Glutamatergic neuron (in vitro differentiated cells): ENCODE measurements at places on chromosomes 7 and 10. TPM values are rescaled to one million over a fixed set of nuclear protein-coding genes. Genes with fewer than 3 reads are reported as not detected.

- no peaks in the 10 kb centered on the region for H3K36me3 ChIP-seq
- DNase-seq: no peak
- peaks cover 9% of the 10 kb centered on the region for H3K27me3 ChIP-seq
- H3K4me3 ChIP-seq: peak overlapping the region; percentile 66
- H3K4me1 ChIP-seq: peaks cover 16% of the 10 kb centered on the region
These were observed 1.5 kb downstream of the KCP start for GRCh38 chr7:128908750-128909624.

GRCh38 chr10:49089557-49090188, 25.6 kb downstream of the VSTM4 start:
- H3K4me1 ChIP-seq: no peaks in the 10 kb centered on the region
- no peak for DNase-seq
- H3K4me3 ChIP-seq: no peak overlapping the region
- no peaks in the 10 kb centered on the region for H3K27me3 ChIP-seq

- DNase-seq: no peak
- no peak overlapping the region for H3K4me3 ChIP-seq
- H3K27ac ChIP-seq: no peak overlapping the region
- H3K36me3 ChIP-seq: no peaks in the 10 kb centered on the region
These were observed 2.8 kb downstream of the ZNF248 start for GRCh38 chr10:37854626-37855025.

The GPR158 gene
- total RNA-seq: 2.6 TPM

GRCh38 chr7:105238198-105238765, 150.4 kb downstream of the SRPK2 start:
- no peaks in the 10 kb centered on the region for H3K27me3 ChIP-seq
- H3K4me3 ChIP-seq: peak overlapping the region; percentile 51
- DNase-seq: no peak
- H3K36me3 ChIP-seq: no peaks in the 10 kb centered on the region

The PAX2 gene
- not detected for total RNA-seq

GRCh38 chr7:83941300-83941699, 253.3 kb downstream of the SEMA3A start:
- DNase-seq: no peak
- H3K36me3 ChIP-seq: no peaks in the 10 kb centered on the region
- H3K4me1 ChIP-seq: no peaks in the 10 kb centered on the region
- H3K4me3 ChIP-seq: no peak overlapping the region
- no peak overlapping the region for H3K27ac ChIP-seq
- H3K27me3 ChIP-seq: no peaks in the 10 kb centered on the region

- DNase-seq: no peak
- peaks cover 4% of the 10 kb centered on the region for H3K4me1 ChIP-seq
- H3K36me3 ChIP-seq: no peaks in the 10 kb centered on the region
These were observed 774.5 kb upstream of the COBL start for GRCh38 chr7:52091101-52091500.

- H3K36me3 ChIP-seq: peaks cover 6% of the 10 kb centered on the region
- H3K4me3 ChIP-seq: no peak overlapping the region
- H3K27ac ChIP-seq: no peak overlapping the region
- DNase-seq: no peak
- H3K27me3 ChIP-seq: peaks cover 2% of the 10 kb centered on the region
- H3K4me1 ChIP-seq: no peaks in the 10 kb centered on the region
These were observed 18.1 kb downstream of the OPTN start for GRCh38 chr10:13117841-13118783.

DNA sequence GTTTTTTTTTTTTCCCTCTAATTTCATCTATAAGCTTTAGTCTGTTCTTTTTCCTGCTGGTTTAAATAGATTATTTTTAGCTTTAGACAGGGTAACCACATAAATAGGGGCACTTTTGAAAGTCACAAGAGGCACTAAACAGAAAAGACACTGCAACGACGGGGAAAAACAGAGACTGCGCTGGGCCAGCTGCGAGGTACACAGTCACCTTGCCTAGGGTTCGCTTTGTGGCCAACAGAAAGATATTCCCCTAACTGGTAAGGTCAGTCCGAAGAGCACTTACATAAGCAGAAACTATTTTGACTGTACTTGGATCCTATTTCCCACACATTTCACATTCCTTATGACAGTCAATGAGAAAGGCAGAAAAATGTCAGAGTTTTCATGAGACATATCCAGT, 175.6 kb upstream of the PHF14 start:
- no peak overlapping the region for H3K4me3 ChIP-seq
- no peak for DNase-seq
- no peaks in the 10 kb centered on the region for H3K36me3 ChIP-seq
- no peaks in the 10 kb centered on the region for H3K27me3 ChIP-seq

The ADRB1 gene
- total RNA-seq: not detected

DNA sequence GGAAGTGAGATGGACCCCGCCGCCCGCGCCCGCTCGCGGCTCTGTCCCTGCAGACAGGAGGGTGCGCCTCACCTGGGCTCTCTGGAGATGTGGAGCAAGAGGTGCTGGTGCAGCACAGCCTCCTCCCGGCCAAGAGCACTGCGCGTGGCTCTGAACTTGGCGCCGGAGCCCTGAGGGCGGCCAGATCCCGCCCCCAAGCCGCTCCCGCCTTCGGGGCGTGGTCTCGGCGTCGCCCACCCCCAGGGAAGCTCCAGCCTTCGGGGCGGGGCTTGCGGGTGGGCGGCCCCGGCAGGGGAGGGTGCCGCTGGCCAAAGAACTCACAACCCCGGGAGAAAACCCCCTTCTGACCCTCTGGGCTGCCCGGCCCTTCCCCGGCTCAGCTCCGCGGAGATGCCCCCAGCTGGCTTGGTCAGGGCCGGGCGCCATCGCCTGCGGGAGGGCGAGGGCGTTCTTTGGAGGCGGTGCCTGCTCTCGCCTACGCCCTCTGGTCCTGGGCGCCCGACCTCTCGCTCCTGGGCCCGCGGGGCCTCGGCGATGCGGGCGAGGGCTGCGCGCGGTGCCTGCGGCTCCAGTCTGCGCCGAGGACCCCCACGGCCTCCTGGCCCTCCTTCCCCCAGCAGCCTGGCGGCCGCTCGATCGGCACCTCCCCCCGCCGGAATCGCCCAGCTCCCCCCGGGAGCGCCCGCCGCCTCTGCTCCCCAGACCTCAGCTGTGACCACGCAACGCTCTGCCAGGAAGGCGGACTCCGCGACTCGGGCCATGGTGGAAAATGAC, at the start of gene ZNF488:
ZNF488 (minus strand) TSS at position 146 of the 774 bp plus-strand sequence. CDS start 15,464 bp downstream, outside the sequence.
- H3K4me1 ChIP-seq: peaks cover 14% of the 10 kb centered on the region
- peaks cover 11% of the 10 kb centered on the region for H3K27me3 ChIP-seq
- H3K27ac ChIP-seq: peak within 1 kb of the TSS; percentile 90
- peak; percentile 88 for DNase-seq

The HOXA1 gene
- total RNA-seq: not detected

GRCh38 chr10:112239347-112239746, 43.9 kb upstream of the TECTB start:
- H3K4me3 ChIP-seq: no peak overlapping the region
- H3K27ac ChIP-seq: no peak overlapping the region
- no peaks in the 10 kb centered on the region for H3K4me1 ChIP-seq
- DNase-seq: no peak
- peaks cover 1% of the 10 kb centered on the region for H3K27me3 ChIP-seq

DNA sequence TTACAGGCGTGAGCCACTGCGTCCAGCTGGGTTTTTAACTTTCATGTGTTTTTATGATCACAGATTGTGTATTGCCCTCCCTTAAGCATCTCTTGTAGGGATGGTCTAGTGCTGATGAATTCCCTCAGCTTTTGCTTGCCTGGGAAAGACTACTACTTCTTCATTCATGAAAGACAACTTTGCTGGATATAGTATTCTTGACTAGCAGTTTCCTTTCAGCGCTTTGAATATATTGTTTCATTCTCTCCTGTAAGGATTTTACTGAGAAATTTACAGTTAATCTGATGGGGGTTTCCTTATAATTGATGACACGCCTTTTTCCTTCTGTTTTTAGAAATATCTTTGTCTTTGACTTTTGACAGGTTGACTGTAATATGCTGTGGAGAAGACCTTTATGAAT, 33.2 kb downstream of the STK31 start:
- DNase-seq: no peak
- H3K27me3 ChIP-seq: peaks cover 1% of the 10 kb centered on the region
- no peak overlapping the region for H3K4me3 ChIP-seq
- peaks cover 18% of the 10 kb centered on the region for H3K36me3 ChIP-seq

The DTX2 gene
- total RNA-seq: 23.3 TPM

The PLXNA4 gene
- total RNA-seq: 16.2 TPM

The BBS9 gene
- 21.1 TPM for total RNA-seq

The IFIT1 gene
- total RNA-seq: not detected

- no peaks in the 10 kb centered on the region for H3K36me3 ChIP-seq
- peaks cover 8% of the 10 kb centered on the region for H3K27me3 ChIP-seq
- H3K4me1 ChIP-seq: peaks cover 6% of the 10 kb centered on the region
- no peak overlapping the region for H3K27ac ChIP-seq
- no peak overlapping the region for H3K4me3 ChIP-seq
These were observed 46.2 kb upstream of the GDF10 start for GRCh38 chr10:47253651-47254375.

DNA sequence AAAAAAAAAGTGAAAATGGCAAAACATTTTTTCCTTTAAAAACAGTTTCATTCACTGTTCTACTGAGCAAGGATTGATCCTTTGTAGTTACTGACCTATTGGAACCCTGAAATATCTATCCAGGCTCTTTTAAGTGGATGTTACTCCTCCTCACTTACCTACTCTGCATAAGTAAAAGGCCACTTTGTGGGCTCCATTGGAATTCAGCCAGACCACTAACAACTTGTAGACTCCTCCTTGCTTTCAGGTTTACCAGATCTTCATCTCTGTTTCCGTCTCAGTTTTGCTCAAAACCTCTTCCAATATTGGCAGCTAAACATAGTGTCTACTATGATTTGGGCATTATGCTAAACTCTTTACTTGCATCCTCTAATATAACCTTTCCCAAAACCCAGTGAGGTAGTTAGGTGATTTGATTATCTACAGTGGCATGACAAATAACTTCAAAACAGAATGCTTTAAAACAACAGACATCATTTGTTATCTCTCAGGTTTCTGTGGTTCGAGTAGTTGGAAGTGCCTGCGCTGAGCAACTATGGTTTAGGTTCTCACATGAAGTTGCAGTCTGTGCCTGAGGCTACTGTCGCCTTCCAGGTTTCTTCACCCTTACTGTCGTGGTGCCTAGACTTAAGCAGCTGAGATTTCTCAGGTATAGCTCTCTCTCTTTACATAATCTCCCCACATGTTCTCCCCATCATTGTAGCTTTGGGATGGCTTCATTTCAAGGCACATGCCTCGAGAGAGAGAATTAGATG, 698.2 kb downstream of the REEP3 start:
- no peaks in the 10 kb centered on the region for H3K4me1 ChIP-seq
- H3K27me3 ChIP-seq: no peaks in the 10 kb centered on the region
- H3K36me3 ChIP-seq: peaks cover 12% of the 10 kb centered on the region
- H3K4me3 ChIP-seq: no peak overlapping the region
- H3K27ac ChIP-seq: no peak overlapping the region
- no peak for DNase-seq

The LFNG gene
- total RNA-seq: 75.5 TPM

The TFR2 gene
- 5.1 TPM for total RNA-seq

The GNA12 gene
- total RNA-seq: 66.2 TPM

The ZSCAN25 gene
- 26.6 TPM for total RNA-seq

- H3K27ac ChIP-seq: no peak overlapping the region
- no peak overlapping the region for H3K4me3 ChIP-seq
- peaks cover 6% of the 10 kb centered on the region for H3K4me1 ChIP-seq
- DNase-seq: no peak
These were observed 37.3 kb downstream of the VIPR2 start for GRCh38 chr7:159107161-159107892.

The TRIM24 gene
- total RNA-seq: 85.6 TPM

DNA sequence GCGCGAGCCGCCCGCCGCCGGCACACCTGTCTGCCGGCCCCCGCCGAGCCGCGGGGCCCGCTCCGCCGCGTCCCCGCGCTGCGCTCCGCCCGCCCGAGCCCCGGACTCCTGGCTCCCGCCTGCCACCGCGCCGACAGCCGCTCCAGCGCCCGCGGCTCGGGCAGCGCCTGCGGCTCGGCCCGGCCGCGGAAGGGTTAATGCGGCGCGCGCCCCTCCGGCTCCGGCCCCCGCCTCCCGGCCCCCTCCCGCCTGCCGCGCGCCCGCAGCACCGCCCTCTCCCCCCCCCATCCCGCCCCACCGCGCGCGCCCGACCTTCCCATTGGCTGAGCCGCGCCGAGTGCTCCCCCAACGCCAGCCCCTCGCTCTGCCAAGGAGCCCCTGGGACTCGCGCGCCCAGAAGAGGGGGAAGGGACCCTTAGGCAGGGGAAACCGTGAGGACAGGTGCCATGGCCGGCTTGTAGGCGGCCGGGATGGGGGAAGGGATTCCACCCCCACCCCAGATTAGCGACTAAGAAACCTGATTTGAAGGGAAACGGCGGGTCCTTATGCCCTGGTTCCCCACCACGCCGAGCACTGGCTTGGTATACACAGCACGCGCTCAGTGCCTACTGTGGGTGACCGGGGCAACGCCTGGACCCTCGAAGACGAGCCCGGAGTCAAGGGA, at the start of gene KCNH2:
KCNH2 (minus strand) TSS at position 196 of the 664 bp plus-strand sequence. CDS start 408 bp downstream, outside the sequence.
- peak; percentile 85 for DNase-seq
- H3K27ac ChIP-seq: peak within 1 kb of the TSS; percentile 99
- H3K36me3 ChIP-seq: no peaks in the 10 kb centered on the region
- peaks cover 27% of the 10 kb centered on the region for H3K4me1 ChIP-seq

The COL13A1 gene
- 8.5 TPM for total RNA-seq

DNA sequence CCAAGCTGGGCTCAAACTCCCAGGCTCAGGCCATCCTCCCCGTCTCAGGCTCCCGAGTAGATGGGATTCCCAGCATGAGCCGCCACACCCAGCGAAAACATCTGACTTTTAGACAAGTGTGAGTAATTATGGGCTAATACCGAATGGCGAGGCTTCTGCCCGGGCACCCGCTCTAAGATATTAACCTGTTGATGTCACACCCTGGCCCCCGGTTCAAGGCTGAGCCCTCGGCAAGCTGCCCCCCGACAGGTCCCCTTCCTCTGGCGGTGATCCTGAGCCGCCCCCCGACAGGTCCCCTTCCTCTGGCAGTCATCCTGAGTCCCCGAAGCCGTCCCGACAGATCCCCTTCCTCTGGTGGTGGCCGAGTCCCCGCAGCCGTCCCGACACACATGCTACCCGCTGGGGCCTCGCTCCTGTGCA, 5.2 kb downstream of the PSMG3 start:
- H3K36me3 ChIP-seq: no peaks in the 10 kb centered on the region
- no peak for DNase-seq
- no peak overlapping the region for H3K27ac ChIP-seq
- peaks cover 10% of the 10 kb centered on the region for H3K27me3 ChIP-seq

The ANKRD7 gene
- total RNA-seq: not detected

DNA sequence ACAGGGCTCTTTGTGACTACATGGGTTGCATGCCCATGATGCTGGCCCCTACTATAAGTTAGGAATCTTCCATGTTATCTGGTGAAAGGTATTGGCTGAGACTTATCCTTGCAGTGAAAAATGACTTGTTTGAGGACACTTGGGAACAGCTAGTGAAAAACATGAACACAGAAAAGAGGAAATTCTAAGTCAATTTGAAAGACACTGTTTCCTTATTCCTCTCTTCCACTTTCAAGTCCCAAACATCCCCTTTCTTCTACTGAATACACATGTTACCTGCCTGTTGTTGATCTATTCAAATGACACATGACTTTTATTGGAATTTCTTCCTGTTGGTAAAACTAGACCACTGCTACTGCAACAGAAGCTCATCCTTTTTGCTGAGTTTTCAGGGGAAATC, 29.5 kb upstream of the PRKCQ start:
- H3K36me3 ChIP-seq: peaks cover 14% of the 10 kb centered on the region
- peaks cover 2% of the 10 kb centered on the region for H3K27me3 ChIP-seq
- H3K4me1 ChIP-seq: no peaks in the 10 kb centered on the region
- DNase-seq: no peak
- H3K4me3 ChIP-seq: no peak overlapping the region
